ENCODE measurements at places on chromosomes 11 and 22. TPM values are rescaled to one million over a fixed set of nuclear protein-coding genes. Genes with fewer than 3 reads are reported as not detected.

DNA sequence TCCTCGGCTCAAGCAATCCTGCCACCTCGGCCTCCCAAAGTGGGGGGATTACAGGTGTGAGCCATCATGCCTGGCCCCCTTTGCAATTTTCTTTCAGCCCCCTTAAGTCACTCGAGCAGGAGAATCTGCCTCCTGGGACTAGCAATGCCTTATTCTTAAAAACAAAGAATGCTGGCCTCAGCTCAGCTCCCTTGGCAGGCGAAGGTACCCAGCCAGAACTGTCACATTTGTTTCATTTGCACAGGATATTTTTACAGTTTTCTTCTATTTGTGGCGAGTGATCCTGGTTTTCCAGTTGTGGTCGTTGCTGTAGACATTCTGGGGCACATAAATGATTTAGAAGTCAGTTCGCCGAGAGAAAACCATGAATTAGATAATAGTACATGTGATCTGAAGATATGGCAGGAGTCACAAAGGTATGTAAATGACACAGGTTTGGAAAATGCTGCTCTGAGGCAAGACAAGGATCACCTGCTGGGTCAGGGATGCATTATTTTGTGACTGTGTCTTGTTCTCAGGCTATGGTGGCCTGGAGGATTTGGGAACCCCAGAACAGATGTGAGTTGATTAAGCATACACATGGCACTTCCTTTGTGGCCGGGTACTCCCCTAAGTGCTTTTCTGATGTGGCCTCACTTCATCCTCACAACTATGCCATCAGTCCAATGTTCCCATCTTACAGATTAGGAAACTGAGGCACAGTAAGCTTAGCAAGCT, 51.2 kb upstream of the SLC22A12 start:
- no peak for DNase-seq

The NCAM1 gene
- total RNA-seq: 472 TPM

GRCh38 chr11:124961972-124962609, 8.1 kb downstream of the CCDC15 start:
- no peak for DNase-seq

DNA sequence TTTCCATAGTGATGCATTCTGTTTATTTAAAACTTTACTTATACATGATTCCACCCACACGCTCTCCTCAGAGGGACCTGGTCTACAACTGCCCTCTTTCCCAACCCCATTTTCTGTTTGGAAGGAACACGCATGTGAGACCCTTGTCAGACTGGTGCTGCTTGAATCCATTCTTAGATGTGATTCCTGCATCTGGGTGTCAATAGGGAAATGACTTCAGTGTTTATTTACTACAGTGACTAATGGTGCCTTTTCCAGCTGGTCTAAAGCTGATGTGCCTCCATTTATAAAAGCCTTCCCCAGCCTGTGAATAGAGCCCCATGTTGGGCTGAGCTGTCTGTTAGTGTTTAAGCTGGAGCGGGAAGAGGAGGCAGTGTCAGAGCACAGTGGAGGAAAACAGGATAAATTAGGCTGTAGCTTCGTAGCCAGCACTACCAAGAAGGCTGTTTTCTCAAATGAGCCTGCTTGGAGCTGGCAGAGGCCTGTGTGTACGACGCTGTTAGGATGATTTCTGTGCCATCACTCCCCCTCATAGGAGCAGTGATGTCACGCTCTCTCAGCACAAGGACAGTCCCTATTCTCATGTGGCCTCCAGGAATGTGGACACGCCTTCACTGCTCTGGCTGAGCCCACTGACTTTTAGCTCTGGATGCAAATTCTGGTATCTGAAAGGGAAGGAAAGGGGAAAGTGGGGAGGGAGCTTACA, 18.9 kb upstream of the C11orf96 start:
- DNase-seq: no peak

DNA sequence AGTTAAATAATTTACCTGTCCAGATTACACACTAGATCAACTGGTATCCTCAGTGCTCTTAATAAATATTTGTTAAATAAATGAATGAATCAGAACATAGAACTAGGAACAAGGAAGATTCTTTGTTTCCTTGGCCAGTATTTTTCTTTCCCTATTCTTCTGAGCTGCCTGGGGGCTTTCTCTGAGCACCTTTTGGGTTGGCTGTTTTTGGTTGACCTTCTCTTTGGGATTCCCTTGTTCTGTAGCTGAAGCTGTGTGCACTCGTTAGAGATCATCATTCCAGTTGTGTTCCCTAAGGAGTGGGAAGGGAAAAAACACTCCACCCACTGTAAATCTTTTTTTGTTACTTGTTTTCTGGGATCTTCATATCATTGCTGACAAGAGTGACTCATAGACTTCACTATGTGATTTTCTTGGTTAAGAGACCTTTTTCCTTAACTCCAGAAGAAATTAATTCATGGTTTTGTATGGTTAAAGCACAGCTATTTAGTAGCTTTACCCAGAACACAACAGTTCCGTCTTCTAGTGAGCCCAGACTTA, 84.3 kb downstream of the STIM1 start:
- no peak for DNase-seq

The TYMP gene
- total RNA-seq: 18.3 TPM

Measured in cardiac septum (tissue), 1 donor.